GM03348 (cell line): ENCODE measurements at places on chromosomes 12 and 14.

DNA sequence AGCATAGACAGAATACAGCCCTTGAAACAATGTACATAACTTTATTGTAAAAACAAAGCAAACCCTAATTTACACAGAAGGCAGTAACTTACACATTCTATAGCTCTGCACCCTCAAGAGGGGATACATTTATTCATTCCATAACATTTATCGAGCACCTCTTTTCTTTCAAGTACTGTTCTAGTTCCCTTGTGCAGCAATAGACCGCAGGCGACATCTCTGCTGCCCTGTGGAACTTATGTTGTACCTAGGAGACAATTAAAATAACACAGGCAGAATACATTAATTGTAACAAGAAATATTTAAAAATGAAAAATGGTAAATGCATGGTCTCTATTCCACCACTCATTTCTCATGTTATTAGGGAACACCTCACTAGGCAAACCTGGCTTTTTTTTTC, 1.4 kb upstream of the ARHGDIB start:
- DNase-seq: no peak

DNA sequence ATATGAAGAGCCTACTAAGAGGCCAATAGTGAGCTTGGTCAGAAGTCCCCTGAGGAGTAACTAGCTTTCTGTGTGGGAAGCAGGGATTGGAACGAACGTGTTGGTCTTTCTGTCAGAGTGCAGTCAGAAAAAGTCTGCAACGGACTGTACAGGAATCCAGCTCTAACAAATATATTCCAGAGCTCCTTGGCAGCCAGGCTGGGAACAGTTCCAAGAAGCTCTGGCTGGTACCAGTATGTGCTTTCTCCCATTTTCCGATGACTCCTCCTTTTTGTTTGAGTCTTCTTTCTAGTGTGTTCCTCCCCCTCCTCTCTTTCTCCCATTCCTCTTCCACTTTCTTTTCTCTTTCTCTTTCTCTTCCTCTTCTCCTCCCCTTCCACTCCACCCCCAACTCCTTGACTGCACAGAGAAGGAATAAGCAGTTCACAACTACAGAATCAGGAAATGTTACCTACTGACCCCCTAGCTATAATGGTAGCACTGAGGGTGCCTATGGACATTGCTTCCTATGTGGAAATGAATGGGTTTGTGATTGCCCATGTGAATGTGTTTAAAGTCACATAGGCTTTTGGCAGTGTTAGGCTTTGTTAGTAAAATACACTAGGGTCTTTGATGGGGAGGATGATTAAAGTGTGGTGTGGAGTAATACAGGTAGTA, 59.9 kb downstream of the TTLL5 start:
- DNase-seq: peak; percentile 46

GRCh38 chr14:93006567-93007051, 83.7 kb downstream of the CHGA start:
- DNase-seq: no peak

DNA sequence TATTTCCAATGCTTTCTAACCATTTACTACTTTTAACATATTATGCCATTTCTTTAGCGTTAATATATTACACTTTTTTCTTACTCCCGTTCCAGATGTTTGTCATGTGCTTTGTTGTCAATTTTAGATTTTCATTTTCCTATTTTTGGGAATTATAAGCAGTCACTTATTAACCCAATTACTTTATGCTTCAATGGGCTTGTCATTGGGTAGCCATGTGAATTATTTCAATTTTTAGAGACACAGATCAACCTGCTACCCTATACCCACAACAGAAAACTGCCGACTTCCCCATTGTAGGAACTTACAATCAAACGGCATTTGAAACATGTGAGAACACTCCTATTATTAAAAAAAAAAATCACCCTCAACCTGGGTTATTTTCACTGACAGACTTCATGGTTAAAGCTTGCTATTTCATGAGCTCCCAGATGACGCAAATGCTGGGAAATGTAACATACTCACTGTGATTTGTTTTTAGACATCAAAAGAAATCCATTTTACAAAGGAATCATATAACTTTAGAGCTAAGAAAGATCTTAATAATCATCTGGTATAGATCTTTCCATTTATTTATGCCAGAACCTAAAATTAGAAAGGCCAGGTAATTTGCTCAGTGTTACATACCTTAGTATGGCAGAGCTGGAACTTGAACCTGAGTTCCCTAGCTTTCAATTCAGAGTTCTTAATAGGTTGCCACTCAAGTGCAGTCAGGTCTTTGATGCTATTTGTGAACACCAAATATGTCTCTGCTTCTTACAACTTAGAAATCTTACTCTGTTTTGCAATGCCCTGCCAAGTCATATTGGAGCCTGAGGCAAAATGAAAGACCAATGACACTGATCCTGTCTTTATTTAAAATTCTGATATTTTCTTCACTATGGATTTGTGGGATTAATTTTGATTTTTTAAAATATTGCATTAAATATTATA, 340.4 kb downstream of the RAD51B start:
- DNase-seq: no peak

DNA sequence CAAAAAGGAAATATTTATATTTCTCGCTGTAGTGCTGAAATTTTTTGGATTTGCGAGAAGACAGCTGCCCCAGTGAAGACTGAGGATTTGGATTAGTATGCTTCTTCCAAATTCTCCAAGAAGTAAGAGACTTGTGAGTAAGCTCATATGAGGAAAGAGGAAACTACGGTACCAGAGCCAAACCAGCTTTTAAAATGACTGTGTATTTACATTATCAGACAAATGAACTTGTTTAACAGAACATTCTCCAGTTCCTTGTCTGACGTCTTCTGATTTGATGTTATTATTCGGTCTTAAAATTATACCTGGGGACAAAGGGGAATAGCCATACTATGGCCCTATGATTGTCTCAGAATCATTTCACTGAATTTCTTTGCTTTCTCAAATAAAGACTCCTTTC, 8.0 kb downstream of the CLEC12B start:
- DNase-seq: no peak

GRCh38 chr14:52961060-52961639, 10.3 kb upstream of the FERMT2 start:
- DNase-seq: peak; percentile 77

GRCh38 chr14:98949051-98949450, 322.9 kb downstream of the BCL11B start:
- no peak for DNase-seq

DNA sequence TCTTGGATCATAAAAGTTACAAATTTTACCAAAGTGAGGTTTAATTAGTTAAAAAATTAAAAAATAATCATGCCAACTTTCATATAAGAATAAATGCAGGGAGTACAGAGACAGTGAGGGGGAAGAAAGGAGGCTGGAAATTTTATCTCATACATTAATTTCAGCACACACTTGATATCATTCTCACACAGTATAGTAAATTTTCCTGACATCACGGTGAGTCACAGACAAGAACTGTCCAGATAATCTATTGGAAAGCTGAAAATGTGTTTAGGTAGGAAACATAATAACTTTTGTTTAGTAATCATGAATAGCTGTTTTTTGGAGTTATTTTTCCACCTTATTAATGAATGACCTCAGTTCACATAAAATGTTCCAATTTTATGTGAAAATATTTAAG, 1204.8 kb downstream of the GALC start:
- DNase-seq: no peak

DNA sequence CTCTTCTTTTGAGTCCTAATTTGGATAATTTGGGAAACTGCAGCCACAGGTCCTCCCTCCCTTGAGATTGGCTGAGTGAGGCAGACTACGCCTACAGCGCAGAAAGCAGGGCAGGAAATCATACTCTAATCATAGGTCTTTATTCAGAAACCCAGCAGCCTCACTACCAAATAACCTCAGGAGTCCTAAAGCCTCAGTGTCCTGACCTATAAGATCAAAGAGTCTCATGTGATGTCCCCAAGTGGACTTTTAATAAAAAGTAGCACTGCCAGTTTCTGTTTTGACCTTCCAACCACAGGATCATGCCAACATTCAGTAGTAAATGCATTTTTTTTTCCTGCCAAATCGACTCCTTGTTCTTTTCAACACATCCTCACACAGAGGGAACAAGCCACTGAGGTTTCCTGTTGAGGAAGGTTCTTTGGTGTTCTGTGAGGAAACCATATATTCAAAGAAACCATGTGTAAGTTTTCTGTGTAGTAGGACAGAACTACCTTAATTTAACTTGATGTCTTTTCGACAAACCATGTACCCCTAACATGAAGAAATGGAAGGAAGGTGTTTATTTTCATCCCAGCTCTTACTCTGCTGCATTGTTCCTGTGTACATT, 72.2 kb downstream of the VCPKMT start:
- no peak for DNase-seq

- DNase-seq: peak; percentile 14
Observed at GRCh38 chr14:73269729-73270531, 32.6 kb downstream of the PAPLN start.

DNA sequence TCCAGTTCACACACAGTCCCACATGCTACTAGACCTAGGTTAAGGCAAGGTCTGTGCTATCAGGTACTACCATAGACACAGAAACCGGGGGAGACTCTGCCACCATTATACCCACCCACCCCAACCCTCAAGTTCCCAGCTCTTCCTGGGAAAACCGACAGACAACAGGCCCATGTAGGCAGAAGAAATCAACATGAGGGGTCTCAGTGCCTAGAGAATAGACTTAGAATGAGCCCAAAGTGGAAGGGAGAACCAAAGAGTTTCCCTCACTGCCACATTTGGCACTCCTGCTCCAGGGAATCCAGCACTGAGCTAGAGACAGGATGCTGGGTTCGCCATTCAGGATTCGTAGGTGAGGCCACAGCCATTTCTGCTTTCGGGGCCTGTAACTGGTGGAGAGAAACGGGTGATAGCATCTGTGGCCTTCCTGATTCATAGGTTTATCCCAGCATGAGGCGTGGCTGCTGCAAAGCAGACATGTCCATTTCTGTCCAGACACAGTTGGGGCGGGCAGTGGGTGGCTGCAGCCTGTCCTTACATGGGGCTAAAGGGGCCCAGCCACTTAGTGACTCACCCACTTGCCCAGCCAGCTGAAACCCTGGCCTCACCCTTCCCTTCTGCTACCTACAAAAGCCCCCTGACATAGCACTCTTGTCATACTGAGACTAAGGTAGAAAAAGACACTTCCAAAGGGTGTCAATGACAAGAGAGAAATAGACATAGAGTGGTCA, 69.4 kb downstream of the IRF2BPL start:
- DNase-seq: peak; percentile 47

GRCh38 chr14:44162197-44162596, 344.9 kb downstream of the FSCB start:
- DNase-seq: no peak

GRCh38 chr12:76556368-76556767, 3.2 kb downstream of the OSBPL8 start:
- no peak for DNase-seq

DNA sequence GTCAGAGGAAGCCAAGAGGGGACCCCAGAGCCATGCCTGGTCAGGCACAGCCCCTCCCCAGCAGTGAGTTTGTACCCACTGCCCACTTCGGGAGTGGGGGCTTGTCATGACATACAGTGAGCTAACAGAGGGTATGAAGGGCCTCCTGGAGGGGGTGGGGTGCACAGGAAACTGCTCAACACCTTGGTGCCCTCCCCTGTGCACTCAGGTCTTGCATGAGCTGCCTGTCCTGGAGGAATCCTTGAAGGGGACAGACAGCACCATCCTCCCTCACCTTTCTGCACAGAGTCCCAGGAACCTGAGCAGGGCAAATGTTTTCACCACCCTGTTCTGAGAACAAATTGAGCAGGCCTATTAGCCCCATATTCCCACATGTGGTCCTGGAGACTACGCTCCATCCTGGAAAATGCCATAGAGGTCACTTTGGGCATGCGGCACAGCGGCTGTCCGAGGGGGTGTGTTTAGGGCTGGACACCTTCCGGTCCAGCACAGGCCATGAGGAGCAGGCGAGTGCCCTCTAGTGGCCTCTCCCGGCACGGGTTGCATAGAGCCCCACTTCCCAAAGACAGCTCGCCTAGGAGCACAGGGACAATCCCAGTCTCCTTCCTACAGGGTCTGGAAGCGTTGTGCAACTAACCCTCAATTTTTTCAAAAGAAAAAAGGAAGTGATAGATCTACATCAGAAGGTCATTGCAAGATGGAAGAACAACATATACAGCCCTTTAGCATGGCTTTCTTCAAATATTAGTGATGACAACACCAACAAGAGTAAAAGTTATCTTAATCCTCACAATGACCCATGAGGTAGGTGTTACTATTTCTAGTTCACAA, 31.9 kb upstream of the ZFP36L1 start:
- peak; percentile 93 for DNase-seq

DNA sequence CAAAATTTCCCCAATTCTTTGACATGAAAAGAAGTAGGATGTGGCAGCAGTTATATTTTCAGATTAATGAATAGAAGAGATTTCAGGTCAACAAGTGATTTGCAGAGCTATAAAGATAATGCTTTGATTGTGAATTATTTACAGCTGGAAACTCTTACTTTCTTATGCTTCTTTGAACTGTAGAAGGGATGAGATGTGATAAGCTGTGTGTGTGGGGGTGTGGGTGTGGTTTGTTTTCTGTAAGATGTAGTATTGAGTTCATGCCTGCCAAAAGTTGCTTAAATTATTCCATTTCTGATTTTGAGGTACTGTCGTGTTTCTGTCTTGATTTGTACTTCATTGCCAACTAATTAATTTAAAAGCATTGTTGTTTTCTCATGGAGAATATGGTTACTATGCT, 22.7 kb downstream of the AEBP2 start:
- DNase-seq: no peak

GRCh38 chr14:60760644-60761364, 26.2 kb downstream of the MNAT1 start:
- DNase-seq: no peak

DNA sequence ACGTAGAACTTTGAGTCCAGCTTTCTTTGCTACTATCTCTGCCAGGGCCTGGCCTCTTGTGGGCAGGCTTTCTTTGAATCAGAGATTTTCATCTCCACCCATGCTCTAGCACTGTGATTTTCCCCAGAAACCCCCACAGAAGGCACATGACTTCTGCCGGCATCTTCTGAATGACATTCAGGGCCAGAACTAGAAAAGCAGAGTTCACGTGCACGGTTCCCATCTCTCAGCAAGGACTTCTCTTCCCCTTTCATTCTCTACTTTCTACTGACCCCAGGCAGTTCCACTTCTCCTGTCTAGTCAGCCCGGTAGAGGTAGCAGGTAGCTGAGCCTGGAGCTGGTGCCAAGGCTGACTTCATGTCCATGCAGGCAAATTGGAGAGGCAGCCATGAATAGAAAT, 26.9 kb downstream of the BATF start:
- no peak for DNase-seq

- no peak for DNase-seq
Observed at GRCh38 chr14:39085933-39086332, 17.1 kb downstream of the SEC23A start.

DNA sequence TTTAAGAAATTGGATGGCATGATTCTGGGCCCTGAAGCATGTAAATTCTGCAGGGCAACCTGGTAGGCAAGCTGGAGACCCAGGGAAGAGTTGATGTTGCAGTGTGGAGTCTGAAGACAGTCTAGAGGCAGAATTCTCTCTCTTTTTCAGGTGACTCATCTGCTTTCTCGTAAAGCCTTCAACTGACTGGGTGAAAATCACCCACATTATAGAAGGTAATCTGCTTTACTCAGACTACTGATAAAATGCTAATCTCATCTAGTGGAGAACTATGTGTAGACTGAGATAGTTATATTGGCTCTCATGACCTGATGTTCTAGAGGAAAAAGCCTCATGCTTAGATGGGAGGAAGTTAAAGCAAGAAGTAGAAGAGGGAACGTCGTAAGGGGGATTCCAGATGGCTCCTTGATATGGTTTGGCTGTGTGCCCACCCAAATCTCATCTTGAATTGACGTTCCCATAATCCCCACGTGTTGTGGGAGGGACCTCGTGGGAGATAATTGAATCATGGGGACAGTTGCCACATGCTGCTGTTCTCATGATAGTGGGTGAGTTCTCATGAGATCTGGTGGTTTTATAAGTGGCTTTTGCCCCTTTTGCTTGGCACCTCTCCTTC, 723.8 kb downstream of the BCL11B start:
- no peak for DNase-seq

GRCh38 chr14:31419179-31419966, 977 bp downstream of the HEATR5A start:
- DNase-seq: peak; percentile 5
